Left renal cortex interstitium (tissue), 4 donors: ENCODE measurements at places on chromosomes 6 and 20. TPM values are rescaled to one million over a fixed set of nuclear protein-coding genes. Genes with fewer than 3 reads are reported as not detected.

The RPRD1B gene
- 39.2 TPM for polyA plus RNA-seq

The COL21A1 gene
- polyA plus RNA-seq: 102 TPM

The SMOC2 gene
- polyA plus RNA-seq: 33.0 TPM

The EPB41L2 gene
- 163 TPM for polyA plus RNA-seq
